SJCRH30 (cell line): ENCODE measurements at places on chromosomes 1 and 21.
A peak's percentile ranks its signal among the peaks of the same experiment; 100 is the strongest.

DNA sequence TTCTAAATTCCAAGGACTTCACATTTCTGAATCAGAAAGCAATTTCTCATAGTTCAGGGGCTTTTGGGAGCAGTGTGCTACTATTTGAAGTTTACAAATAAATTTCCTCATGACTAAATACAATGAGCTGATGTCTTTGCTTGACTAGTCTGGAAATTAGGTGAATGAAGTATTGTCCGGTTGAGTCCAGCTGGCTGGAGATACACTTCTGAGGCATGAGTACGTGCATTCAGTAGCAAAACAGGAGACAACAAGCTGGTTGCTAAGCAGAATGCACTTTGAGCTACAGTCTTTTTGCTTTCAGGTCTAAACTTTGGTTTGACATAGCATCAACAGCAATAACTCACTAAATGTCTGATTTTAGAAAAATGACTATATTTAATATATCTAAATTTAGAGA is 27.1 kb downstream of the ZNHIT6 start:
- no peak for DNase-seq

- DNase-seq: no peak
Observed at GRCh38 chr1:235375919-235376605, 8.8 kb downstream of the TBCE start.

GRCh38 chr1:6127587-6128163 is 52.4 kb downstream of the CHD5 start:
- DNase-seq: peak; percentile 40

DNA sequence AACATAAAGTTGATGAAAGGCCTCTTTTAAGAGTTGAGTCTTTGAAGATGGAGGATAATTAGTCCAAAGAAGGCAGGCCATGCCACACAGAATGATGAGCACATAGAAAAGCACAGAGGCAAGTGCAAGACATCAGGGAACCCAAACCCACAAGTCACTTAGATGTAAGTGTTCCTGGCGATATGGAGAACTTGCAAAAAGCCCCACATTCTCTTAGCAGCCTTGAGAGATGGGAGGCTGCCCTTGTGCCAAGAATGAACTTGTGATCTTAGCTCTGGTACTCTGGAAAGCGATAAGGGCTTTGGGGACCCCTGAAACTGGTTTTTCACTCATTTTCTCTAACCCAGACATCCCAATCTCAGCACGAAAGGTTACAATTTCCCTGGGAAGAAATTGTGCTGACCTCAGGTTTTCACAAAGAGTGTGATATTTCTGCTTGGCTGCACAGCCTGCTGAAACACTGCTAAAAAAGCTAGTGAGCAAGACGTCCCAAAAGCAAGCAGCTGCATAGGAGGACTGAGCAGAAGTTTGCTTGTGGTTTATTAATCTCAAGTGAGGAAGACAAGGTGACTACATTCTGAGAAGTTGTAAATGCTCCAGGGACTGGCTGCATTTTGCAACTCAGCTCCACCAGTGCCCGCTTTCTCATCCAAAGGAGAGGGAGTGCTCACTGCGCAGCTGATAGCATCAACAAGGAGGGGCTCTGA is 496.9 kb upstream of the CAMK1G start:
- no peak for DNase-seq

DNA sequence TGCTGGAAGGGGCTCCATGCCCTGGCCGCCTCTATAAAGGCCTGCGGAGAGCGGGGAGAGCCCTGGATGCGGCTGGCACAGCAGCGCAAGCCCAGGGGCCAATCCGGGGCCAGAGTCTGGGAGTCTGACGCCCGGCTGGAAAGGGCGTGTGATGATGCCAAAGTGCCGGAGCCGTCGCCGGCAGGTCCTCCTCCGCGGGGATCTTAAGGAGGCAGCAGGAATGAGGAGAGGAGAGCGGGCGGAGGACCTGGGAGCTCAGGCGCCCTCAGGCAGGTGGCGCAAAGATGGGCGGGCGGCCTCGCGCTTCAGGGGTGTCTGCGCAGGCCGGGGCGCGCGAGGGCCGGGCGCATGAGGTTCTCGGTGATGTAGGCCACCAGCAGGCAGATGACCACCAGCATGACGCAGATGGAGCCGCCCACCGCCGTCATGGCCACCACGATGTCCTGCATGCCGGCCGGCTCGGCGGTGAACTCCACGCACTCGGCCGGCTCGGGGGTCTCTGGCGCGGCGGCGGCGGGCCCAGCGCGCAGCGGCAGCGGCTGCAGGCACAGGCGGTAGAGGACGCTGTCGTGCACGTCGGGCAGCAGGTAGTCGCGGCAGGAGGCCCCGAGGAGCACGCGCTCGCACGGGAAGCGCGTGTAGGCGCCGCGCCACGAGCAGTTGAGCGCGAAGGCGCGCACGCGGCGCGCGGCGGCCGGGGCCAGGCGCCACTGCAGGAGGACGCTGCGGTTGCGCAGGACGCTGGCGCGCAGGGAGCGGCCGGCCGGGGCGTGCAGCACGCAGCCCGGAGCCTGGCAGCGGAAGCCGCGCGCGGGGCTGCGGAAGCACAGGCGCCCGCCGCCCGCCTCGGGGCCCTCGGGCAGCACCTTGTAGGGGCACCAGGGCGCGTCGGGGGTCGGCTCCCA is 653 bp downstream of the FNDC10 start:
- DNase-seq: no peak

DNA sequence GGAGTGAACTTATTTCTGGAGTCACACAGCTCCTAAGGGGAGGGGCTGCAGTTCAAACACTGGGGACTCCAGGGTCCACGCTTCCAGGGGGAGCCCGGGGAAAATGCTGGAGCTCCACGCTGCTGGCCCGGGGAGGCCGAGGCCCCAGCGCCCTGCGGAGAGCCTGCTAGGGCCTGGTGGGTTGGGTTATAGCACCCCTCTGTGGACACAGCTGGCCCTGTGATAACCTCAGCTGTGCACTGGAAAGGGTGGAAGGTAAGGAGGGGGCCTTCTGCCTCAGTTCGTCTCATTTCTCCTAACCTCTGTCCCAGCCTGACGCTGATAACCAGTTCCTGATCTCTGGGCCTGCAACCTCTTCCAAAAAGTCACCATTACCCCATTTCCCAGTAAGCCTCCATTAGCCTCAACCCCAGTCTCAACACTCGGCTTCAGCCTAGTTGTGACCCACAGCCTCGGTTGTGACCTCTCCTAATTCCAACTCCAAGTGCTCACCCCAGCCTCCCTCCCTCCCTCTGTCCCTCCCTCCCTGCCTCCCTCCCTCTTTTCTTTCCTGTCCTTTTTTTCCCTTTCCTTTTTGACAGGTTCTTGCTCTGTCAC is 7.1 kb downstream of the NBL1 start:
- peak; percentile 83 for DNase-seq

GRCh38 chr21:31618696-31619430 is 40.6 kb upstream of the SOD1 start:
- no peak for DNase-seq

GRCh38 chr1:36883315-36883949 is 150.9 kb downstream of the GRIK3 start:
- DNase-seq: no peak

- no peak for DNase-seq
Observed at GRCh38 chr21:44428281-44428960, 26.9 kb upstream of the LRRC3 start.

- DNase-seq: no peak
Observed at GRCh38 chr21:38202811-38203210, 54.0 kb upstream of the KCNJ15 start.

DNA sequence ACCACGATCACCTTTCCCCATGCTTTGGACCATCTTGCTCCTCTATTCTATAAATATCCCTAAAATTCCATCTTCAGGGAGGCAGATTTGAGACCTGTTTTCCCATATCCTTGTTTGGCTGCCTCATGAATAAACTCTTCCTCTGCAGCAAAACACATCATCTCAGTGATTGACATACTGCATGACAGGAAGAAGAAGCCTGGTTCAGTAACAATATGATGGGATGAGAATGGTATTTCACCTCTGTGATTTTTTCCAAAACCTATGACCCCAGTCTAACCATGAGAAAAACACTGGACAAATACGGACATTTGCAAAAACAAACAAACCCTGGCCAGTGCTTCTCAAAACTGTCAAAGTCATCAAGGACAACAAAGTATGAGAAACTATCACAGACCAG is 53.8 kb upstream of the ZSWIM5 start:
- no peak for DNase-seq

GRCh38 chr1:2589431-2590232 is 3.1 kb downstream of the PRXL2B start:
- peak; percentile 5 for DNase-seq

GRCh38 chr1:152770411-152770810 is 4.5 kb upstream of the LCE1F start:
- no peak for DNase-seq

DNA sequence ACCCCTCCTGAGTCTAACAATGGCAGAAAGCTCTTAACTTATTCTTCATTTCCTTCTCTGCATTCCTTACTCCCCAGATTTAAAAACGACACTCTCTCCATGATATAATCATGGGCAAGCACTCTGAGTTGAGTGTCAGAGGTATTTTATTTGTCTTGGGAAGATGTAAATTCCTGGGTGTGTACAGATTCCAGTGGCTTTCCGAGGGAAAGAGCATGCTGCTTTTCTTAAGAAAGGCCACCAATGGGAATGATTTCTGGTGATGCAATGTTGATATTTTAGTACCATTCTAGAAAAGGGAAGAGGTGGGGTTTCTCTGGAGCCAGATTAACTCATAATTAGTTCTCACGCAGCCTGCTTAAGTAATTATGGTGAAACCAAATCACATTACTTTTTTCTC is 47.8 kb upstream of the BTG3 start:
- no peak for DNase-seq

DNA sequence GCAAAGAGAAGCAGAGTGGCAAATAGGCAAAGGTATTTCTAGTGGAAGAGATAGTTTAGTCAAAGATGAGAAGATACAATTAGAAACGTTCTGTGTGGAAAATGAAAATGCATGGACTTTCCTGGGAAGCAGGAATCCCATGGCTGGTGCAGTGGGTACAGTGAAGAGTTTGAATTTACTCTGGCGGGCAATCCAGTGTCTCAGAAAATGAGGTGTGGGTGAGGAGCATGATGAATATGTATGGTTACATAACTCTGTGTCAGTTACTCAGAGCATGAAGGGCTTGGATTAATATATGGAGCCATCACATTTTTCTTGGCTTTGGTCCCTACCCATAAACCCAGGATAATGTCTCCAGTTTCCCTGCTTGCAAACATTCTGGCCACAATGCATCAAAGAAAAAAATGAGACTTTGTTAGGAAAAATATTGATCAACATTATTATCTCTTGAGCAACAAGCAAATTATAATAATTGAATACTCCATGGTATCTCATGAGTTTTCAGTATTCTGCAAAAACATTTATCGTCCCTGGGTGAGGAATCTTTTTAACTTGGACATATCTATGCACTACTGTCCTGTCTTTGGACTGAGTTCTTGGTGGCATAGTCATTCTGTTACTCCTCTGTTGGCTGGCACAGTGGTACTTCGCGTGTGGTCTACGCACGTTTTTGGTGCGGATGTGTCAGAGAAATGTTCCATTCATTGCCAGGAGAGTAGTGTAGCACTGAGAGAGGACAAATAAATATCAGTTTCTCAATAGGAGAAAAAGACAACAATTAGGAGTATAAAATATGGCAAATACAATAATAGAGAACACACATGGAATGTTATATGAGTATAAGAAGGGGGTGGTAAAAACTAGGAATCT is 173.7 kb upstream of the C1orf105 start:
- DNase-seq: no peak

DNA sequence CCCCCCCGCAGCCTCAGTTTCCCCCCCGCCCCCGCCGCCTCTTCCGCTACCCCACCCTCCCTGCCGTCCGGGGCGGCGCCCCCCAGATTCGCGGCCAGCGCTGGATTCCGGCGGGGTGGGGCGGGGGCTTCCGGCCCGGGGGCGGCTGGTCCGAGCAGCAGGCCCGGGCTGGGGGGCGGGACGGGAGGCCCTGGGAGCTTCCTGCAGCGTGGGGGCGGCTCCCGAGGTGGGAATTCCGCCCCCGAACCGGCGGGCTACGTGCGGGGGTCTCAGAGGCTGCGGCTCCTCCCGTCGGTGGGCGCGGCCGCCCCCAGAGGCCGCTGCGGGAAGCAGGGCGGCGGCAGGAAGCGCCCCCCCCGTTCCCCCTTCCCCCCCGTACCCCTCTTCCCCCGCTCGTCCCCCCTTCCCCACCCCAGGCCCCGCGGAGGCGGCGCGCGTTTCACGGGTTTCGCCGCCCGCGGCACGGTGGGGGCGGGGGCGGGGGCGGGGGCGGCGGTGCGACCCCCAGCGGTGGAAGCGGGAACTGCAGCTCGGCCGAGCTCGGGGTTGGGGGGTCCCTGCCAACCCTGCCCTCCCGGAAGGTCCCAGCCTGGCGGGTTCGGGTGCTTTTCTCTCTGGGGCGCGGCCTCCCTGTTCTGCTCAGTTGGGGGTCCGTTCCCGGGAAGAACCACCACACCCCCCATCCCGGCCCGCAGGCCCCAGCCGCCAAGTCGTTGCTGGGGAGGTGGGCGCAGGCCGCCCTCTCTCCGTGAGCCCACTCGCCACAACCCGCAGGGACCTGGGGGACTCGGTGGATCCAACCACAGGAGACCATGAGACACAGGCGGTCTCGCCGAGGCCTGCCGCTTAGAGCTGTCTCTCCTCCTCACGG is 76.3 kb downstream of the MORN1 start:
- DNase-seq: peak; percentile 72

- peak; percentile 38 for DNase-seq
Observed at GRCh38 chr21:42174173-42174572, 44.8 kb upstream of the ABCG1 start.

GRCh38 chr1:7578206-7578605 is 192.9 kb upstream of the VAMP3 start:
- no peak for DNase-seq

- DNase-seq: no peak
Observed at GRCh38 chr21:32455548-32455947, 43.0 kb downstream of the EVA1C start.

DNA sequence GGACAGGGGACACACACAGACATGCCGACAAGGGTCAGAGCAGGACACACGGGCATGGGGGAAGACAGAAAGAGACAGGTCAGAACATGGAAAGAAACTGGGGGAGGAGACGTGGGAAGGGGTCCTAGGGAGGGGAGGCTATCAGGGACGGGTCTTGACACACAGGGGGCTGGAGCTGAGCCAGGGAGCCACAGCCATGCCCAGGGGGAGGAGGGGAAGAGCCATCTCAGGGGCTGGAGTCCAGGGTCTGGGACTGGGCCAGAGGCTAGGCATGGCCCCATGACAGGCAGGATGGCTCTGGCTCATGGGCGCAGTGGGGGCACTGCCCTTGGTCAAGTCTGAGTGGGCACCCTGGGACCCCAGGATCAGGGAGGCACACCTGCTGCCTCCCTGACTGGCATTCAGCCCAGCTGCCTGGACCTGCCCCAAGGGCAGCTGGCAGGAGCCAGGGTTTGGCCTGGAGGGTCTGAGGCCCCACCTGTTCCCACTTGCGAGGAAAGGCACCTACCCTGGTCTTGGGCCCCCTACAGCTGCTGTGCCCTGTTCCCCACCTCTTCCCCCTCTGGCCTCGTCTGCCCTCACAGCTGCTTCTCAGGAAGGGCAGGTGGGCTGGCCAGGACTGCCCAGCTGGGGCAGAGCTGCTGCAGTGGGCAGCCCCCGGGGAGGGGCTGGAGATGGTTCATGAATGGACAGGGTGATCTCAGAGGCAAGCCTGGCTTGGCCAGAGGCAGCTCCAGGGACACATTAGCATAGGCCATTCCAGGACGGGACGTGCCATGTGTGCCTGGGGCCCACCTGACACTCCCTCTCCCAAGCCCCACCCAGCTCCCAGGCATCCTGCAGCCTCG is 42.9 kb downstream of the HSPG2 start:
- DNase-seq: peak; percentile 97
